Keratinocyte (primary cell): ENCODE measurements at places on chromosomes 3 and 15.

DNA sequence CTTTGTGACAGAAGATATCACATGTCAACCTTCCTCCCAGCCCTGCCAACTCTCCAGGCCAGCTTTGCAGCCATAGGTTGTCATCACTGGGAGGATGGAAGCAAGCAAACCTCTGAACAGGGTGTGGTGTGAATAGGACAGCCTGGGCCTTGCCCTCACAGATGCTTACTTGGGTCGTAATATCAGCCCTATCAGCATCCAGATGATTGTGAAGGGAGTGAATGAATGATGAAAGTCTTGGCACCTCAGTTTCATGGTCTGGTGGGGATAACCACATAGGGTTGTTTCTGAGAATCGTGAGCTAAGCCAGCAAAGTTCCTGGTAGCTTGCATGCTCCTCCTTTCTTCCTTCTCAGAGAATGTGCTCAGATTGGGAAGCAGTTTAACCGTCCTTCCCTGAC, 55.1 kb upstream of the POLR2M start:
- no peak for DNase-seq

DNA sequence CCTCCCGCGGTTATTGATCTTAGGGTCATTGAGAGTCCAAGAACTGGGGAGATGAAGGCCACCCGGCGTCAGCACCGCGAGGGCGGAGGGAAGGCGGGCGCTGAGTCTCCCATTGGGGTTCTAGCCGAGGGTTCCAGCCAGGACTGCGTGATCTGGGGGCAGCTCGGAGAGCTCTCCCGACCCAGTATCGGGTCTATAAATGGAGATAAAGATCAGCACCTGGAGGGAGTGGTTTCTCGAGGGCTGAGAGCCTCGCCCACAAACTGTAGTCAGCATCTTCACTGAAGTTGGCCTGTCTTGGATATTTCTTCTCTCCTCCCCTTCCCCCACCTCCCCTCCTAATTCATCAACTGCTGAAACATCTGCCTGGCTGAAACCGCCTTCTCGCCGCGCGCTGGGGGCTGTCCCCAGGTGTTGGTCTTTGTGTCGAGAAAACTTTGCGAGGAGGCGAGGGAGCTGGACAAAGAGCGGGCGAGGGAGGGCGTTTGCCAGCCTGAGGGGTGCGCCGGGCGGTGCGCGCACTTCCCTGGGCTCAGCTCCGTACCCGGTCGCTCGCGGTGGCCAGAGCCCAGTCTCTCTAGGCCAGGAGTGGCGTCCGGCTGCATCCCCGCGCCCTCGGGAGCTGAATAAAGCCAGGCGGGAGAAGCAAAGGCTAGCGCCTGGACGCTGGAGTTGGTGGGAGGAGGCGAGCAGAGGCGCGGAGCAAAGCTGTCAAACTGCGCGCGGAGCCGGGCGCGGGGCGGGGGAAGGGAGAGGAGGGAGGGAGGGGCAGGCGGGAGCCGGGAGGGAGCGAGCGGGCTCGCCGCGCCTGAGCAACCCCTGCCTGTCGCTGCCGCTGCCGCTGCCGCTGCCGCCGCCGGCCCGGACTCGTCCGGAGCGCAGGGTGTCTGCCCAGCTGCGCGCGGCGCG, at the start of gene ST8SIA2:
TSS of gene ST8SIA2 (plus strand) at position 811 of the 909 bp plus-strand sequence. CDS start 184 bp downstream, outside the sequence.
- no peak for DNase-seq

DNA sequence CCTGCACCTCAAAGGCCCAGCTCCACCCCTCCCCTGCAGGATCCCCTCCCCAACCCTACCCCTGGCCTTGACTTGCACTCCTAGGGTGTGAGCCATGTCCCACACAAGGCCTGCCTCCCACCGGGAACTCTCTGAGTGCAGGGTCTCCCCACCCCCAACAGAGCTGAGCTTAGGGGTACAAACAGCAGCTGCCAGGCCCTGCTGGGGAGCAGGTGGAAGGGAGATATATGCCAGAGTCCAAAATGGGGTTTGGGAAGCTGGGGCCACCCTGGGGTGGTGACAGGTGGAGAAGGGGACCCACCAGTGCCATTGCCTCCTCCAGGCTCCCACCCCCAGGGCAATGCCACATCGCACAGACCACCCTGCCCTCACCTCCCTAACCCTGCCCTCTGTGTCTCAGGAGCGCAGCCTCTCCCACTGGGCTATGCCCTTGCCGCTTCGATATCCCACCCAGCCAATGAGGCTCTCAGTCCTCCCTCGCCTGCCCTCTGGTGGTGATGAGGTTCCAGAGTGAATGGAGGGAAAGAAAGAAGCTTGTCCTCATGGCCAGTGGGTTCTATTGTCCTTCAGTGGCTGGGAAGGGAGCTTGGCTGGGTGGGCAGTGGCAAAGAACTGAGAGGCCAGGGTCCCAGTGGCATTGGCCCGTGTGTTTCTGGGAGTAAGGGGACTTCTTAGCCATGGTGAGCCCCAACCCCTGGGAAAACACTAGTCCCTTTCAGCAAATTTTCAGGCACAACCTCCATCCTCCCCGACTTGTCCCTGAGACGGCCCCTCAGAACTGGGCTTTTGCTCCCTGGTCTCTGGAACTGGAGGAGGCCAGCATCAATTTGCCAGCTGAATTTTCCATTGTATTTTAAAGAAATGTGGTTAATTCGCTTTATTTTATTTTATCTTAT, 46.8 kb downstream of the CYP11A1 start:
- DNase-seq = no peak

DNA sequence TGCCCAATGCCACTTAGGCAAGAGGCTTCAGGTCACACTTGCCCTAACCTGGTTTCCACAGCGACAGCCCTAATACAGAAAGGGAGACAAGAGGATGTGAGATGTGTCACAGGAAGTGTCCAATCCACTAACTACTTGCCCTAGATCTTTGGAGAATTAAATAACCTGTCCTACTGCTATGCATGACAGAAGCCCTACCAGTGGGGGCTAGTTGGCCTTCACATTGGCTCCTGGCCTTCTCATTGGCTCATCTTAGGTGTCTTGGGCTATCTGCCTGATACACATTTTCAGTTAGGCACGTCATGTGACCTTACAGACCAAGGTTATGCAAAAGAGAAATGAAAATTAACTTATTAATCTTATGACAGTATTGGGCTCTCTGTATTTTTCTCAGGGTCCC, 449.9 kb downstream of the FHIT start:
- DNase-seq = no peak

- peak; percentile 44 for DNase-seq
These were observed 497.9 kb downstream of the IGSF11 start for GRCh38 chr3:118536764-118537163.
